ENCODE measurements at places on chromosomes 5 and 9.

DNA sequence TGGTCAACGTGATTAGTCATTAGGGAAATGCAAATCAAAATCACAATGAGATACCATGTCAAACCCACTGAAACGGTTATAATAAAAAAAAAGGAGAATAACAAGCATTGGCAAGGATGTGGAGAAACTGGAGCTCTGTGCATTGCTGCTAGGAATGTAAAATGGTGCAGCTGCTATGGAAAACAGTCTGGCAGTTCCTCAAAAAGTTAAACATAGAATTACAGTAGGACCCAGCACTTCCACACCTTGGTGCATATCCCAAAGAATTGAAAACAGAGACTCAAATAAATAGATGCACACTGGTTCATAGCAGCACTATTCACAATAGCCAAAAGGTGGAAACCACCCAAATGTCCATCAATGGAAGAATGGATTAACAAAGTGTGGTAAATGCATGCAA lies 201.5 kb upstream of the TUT7 start:
- no peak for DNase-seq
- H3K27me3 ChIP-seq = no peaks in the 10 kb centered on the region
- H3K4me3 ChIP-seq = no peak overlapping the region

DNA sequence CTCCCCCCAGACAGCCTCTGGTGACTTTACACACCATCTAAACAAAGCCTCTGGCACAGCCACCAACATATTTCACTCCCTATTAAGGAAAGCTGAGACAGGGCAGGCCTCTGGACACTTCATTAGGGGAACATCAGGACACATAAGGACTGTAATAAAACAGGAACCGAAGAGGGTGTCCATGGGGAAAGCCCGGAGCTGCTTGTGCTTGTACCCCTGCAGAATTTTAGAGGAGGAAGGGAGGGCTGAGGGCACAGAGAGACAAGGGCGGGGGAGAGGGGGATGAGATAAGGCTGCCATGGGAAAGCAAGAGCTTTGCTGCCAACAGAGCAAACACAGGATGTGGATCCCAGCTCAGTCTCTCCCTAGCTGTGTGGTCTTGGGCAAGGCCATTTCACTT lies 138.4 kb downstream of the ASTN2 start:
- no peak overlapping the region for H3K27ac ChIP-seq
- H3K36me3 ChIP-seq = no peaks in the 10 kb centered on the region
- no peak overlapping the region for H3K4me3 ChIP-seq
- DNase-seq = no peak

- peak; percentile 92 for DNase-seq
- H3K4me3 ChIP-seq = no peak overlapping the region
- H3K27ac ChIP-seq = no peak overlapping the region
- H3K27me3 ChIP-seq = no peaks in the 10 kb centered on the region
- H3K4me1 ChIP-seq = no peaks in the 10 kb centered on the region
Measured at GRCh38 chr5:167634432-167634831, 657.0 kb upstream of the WWC1 start.

DNA sequence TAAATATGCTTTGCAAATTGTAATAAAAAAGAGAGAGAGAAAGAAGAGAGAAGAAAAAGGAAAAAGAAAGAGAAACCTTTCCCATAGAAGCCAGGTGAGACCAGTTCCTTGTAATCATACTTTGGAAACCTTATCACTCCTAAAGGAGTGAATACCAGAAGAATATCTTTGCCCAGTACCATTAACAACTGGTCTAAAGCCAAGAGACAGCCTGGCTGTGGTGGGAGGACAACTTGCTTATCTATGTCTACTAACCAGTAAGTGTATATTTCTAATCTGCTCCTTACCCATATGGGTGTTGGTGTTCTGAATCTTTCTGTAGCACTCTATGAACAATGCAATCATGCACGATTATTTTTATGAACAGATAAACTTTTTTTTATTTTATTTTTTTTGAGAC lies 10.5 kb upstream of the TXN start:
- no peak overlapping the region for H3K27ac ChIP-seq
- no peaks in the 10 kb centered on the region for H3K27me3 ChIP-seq
- H3K4me3 ChIP-seq = no peak overlapping the region
- no peak for DNase-seq
- no peaks in the 10 kb centered on the region for H3K36me3 ChIP-seq

GRCh38 chr5:1910861-1911772 lies 28.4 kb upstream of the IRX4 start:
- no peaks in the 10 kb centered on the region for H3K36me3 ChIP-seq
- peaks cover 20% of the 10 kb centered on the region for H3K27me3 ChIP-seq
- H3K4me3 ChIP-seq = no peak overlapping the region
- no peaks in the 10 kb centered on the region for H3K4me1 ChIP-seq
- no peak for DNase-seq
- H3K27ac ChIP-seq = no peak overlapping the region

DNA sequence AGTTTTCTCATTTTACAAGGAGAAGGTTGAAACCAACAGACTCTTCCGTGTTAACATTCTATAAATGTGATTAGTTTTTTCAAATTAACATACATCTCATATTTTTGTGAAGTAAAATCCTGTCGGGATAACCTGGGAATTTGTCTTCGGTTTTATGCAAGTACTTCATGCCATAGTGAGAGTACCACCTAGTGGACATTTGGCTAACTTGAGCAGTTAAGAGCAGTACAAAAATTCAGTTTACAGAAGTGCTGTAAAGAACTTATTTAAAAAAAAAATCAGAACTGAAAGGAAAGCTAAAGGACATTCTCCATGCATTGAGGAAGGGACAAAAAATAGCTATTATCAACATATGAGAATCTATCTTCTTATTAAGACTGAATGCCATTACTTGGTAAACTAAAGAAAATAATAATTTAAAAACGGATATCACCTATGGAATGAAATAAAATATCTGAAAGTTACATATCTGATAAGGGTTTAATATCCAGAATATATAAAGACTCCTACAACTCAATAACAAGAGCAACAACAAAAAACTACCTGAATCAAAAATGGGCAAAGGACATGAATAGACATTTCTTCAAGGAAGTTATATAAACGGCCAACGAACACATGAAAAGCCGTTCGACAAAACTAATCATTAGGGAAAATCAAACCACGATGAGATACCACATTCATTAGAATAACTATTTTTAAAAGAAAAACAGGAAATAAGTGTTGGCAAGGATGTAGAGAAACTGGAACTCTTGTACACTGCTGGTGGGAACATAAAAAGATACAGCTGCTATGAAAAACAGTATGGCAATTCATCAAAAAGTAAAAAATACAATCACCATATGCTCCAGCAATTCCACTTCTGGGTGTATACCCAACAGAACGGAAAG lies 117.0 kb upstream of the GNA14 start:
- H3K4me1 ChIP-seq = no peaks in the 10 kb centered on the region
- no peaks in the 10 kb centered on the region for H3K27me3 ChIP-seq
- no peak overlapping the region for H3K4me3 ChIP-seq
- peak; percentile 60 for DNase-seq
- no peak overlapping the region for H3K27ac ChIP-seq
- no peaks in the 10 kb centered on the region for H3K36me3 ChIP-seq

GRCh38 chr5:146091881-146092280 lies 13.5 kb downstream of the PLAC8L1 start:
- H3K36me3 ChIP-seq = no peaks in the 10 kb centered on the region
- no peak for DNase-seq
- no peak overlapping the region for H3K4me3 ChIP-seq
- no peak overlapping the region for H3K27ac ChIP-seq
- H3K4me1 ChIP-seq = no peaks in the 10 kb centered on the region

DNA sequence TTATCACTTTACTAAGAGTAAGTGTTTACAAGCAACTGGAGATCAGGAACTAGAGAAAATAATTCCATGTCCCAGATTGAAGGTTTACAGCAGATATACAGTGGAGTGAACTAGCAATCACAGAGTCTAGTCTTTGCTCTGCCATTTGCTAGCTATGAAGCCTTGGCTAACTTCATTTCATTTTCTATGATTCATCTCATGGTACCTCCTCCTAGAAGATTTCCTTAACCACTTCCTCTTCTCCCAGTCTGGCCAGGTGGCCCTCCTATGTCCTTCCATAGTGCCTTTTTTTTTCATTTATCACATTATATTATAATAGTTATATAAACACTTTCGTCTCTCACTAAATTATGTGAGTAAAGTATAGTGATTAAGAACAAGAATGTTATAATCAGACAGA lies 52.1 kb downstream of the GRIA1 start:
- no peak for DNase-seq
- H3K27ac ChIP-seq = no peak overlapping the region
- H3K27me3 ChIP-seq = no peaks in the 10 kb centered on the region
- H3K36me3 ChIP-seq = no peaks in the 10 kb centered on the region

- no peaks in the 10 kb centered on the region for H3K36me3 ChIP-seq
- H3K27me3 ChIP-seq = no peaks in the 10 kb centered on the region
Measured at GRCh38 chr5:145858959-145859358, 13.9 kb downstream of the GRXCR2 start.

- H3K4me1 ChIP-seq = no peaks in the 10 kb centered on the region
- no peaks in the 10 kb centered on the region for H3K36me3 ChIP-seq
- no peaks in the 10 kb centered on the region for H3K27me3 ChIP-seq
- peak; percentile 1 for DNase-seq
Measured at GRCh38 chr5:163943546-163943945, 438.1 kb downstream of the MAT2B start.

DNA sequence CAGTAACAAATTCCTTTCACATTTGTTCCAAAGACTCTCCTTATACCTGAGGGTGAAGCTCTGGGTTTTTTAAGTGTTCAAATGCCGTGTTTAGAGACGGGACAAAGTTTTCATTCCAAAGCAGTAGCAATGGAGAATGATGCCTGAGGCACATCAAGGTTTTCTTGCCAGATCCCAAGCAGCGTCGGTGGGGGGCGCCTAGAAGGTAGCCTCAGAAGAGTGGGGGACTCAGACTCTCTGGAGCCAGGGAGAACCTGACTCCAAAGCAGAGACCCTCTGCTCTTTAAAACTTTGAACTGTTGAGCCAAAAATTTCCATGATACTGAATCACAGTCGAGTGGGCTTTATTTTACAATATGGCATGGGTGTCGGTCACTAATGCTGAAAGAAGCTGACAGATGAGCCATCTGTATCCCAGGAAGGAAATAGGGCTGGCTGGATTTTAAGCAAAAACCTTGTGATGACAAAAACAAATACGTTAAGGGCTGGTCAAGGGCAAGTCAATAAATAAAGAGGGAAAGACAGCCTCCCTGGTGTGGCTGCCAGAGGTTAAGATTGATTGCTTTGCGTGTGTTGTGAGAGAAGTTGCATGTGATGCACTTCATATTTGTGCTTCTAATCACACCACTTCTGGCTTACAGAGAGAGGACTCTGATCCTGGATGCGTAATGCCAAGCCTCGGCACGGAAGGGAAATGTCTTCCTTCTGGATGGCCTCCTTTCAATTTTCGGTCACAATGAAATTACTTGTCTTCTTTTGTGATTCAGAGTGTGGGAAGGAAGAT lies 161.1 kb upstream of the EFNA5 start:
- DNase-seq = peak; percentile 92
- H3K36me3 ChIP-seq = no peaks in the 10 kb centered on the region
- no peak overlapping the region for H3K27ac ChIP-seq
- no peaks in the 10 kb centered on the region for H3K27me3 ChIP-seq

- DNase-seq = no peak
- H3K4me3 ChIP-seq = no peak overlapping the region
- no peaks in the 10 kb centered on the region for H3K27me3 ChIP-seq
- H3K4me1 ChIP-seq = no peaks in the 10 kb centered on the region
- peaks cover 3% of the 10 kb centered on the region for H3K36me3 ChIP-seq
- H3K27ac ChIP-seq = no peak overlapping the region
Measured at GRCh38 chr5:33601881-33602280, 161.1 kb downstream of the TARS1 start.

GRCh38 chr5:55313870-55314617 lies 6.3 kb downstream of the MTREX start:
- no peak overlapping the region for H3K4me3 ChIP-seq
- no peak for DNase-seq
- peaks cover 3% of the 10 kb centered on the region for H3K4me1 ChIP-seq
- no peaks in the 10 kb centered on the region for H3K27me3 ChIP-seq
